ENCODE measurements at places on chromosomes 12 and 14.

DNA sequence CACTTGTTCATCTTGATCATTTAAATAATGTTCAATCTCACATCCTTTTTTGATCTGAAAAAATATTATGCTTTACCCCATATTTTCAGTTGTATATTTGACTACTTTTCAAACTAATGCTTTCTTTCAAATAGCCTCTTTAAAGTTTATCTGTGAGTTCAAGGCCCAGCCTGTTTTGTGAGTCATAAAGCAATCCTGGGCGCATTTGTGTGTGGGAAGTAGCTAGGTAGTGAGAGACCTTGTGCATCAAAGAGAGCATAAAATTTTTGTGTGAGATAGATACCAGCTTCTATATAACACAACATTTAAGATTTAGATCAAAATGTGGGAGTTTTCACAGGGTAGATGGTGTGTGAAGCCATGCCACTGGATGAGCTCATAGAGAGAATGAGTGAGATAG, 405.6 kb downstream of the NAV3 start:
- no peak for DNase-seq

- no peak for DNase-seq
Observed at GRCh38 chr12:130879212-130879686, 7.4 kb downstream of the RAN start.

GRCh38 chr12:90908465-90908864, 46.5 kb downstream of the CCER1 start:
- no peak for DNase-seq

- DNase-seq = peak; percentile 84
Observed at GRCh38 chr12:111174251-111174960, 194.5 kb downstream of the PHETA1 start.

GRCh38 chr14:57479197-57479596, 14.5 kb downstream of the CCDC198 start:
- no peak for DNase-seq

GRCh38 chr14:74864198-74864597, 11.7 kb downstream of the PROX2 start:
- no peak for DNase-seq

DNA sequence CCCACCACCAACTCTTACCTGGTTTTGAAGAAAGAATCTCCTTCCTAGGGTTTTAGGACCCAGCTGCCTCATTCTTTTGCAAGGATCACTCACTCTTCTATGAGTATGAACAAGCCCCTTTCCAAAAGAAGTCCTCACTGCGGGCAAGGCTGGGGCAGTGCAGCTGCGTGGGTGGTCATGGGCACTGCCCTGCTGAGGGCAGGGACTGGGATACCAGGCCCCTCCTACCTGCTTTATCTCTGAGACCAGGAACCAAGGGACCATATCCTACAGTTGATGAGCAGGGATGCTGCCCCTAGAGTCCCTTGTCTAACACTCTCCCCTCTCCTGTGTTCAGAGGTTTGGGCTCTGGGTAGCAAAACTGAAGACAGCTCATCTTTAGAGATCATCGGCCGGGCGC, 20.5 kb downstream of the HPD start:
- DNase-seq = no peak

DNA sequence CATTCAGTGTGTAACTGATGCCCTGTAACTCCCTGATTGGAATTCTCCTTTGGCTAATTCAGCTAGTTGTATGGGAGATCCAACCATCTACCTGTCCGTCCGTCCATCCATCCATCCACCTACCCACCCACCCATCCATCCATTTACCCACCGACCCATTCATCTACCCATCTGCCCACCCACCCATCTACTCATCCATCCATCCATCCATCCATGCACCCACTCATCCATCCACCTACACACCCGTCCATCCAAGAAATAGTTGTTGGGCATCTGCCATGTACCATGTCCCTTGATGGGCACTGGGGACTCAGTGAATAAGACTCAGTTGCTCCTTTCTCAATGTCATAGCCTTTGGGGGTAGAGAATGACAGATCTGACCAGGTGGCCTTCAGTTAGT, 48.1 kb downstream of the CCDC92 start:
- DNase-seq = no peak

- DNase-seq = peak; percentile 52
Observed at GRCh38 chr14:95265106-95266094, 54.3 kb downstream of the CLMN start.

DNA sequence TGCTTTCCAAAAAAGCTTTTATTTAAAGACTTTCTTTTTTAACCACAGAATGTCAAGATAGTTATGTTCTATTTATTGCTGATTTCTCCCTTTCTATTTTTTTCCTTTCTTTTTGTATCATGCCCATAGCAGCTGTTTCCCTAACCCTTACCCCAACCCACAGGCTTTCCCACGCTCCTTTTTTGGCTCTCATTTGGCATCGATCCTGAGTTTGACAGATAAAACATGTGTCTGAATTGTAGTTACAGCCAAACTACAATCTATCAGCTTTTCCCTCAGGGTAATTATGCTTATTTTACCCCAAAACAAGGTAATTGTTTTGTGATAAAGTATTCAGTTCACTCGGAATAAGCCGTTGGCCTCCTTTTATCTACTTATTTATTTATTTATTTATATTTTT, 46.7 kb downstream of the PDE3A start:
- no peak for DNase-seq

DNA sequence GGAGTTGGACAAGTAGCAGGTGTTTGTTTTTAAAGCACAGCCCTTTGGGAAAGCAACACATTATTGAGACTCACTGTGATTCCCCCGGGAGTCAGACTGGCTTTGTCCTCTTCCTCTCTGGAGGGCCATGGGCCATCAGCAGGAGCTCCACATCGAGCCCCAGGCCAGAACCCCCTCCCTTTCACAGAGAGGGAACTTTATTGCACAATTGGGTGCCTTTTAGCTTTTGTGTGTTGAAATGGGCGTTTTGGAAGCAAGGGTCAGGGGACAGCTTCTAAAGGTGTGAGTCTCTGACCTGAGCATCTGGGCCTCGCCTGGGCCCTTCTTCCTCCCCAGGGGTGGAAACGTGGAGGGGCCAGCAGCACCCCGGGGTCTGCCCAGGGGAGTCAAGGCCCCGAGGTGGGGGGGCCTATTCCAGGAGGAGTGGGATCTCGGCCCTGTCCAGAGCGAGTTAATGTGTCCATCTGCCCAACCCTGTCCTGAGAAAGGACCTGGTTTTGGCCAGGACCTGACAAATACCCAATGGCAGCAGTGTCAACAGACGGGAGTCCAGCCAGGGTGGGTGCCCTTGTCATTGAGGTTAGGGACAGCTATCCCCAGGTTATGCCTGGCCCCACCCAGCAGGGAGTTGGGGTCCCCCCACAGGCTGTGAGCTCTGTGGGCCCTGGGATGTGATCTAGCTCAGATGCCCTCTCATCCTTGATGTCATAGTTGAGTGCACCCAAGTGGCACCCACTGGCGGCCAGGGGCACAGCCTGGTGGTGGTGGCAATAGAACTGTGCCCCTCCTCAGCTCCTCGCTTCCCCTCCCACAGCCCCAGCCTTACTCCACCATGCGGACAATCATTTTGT, 37.1 kb downstream of the SLC8B1 start:
- no peak for DNase-seq

DNA sequence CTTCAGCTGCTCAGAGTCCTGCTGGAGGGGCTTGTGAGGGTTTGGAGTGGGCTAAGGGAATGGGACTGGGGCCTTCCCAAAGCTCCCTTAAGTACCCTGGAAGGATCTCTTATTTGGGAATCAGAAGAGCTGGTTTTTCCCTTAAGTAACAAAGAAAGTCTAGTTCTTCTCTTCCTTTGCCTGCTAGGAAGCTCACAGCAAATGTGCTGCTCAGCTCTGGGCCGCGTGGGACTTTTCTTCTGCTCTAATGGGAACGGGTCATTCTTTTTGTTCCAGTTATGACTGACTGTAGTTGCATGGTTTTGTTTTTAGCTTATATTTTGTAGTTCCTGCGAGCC, 6.0 kb downstream of the KIF26A start:
- no peak for DNase-seq

DNA sequence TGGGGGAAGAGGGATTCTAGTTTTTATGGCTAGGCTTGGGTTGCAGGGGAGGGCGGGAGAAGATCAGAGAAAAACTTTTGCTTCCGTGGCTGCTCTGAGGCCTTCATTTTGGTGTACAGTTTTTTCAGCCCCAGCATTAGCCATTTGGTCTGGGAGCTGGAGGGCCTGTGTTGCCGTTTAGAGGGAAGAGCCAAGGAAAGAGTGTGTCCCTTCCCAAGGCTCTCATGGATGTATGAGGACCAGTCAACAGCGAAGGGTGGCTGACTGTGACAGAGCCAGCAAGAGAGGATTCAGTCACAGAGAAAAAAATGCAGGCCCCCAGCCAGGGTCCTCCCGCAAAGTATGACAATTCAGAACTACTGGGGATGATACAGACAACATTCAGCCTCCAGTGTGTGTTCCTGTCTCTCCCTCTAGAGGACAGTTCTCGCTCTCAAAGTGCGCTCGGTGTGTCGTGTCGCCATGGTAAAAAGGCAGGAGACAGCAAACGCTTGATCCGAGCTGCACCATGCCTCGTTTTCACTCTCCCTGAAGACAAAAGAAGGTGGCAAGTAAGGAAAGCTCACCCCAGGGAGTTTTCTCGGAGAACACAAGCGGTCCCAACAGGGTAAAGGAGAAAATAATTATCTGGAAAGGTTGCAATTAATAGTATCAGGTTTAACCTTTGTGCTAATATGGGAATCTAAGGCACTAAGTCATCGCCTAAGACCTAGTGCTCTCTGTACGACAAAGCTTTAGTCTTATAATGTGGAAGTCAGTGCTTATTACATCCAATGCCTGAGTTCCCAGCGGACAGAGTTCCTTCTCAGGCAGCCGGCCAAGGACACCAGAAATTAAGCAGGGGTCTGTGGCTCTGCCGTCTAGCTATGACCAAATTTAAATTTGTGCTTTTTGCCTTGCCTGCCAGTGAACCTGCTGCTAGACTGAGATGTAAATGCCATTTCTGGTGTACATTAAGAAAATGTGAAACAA, 157.3 kb upstream of the PLXNC1 start:
- DNase-seq = no peak

DNA sequence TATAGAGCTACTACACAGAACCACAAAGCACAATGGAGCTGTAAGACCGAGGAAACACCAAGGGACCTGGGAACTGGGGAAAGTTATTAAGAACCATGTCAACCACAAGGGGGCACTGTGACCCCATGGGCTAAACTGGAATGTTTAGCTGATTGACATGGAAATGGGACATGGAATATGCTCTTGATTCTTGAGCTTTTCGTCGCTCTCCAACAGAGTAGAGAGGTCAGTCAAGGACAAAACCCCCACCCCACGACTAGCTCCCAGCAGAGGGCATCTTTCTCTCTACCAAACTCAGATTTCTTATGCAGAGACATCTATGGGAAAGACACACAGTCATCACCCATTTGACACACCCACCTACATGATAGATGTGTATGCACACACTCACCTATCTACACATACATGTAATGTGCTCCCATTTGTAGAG, 10.1 kb downstream of the NDRG2 start:
- peak; percentile 62 for DNase-seq

- DNase-seq = no peak
Observed at GRCh38 chr14:96261772-96262655, 6.0 kb downstream of the BDKRB1 start.

DNA sequence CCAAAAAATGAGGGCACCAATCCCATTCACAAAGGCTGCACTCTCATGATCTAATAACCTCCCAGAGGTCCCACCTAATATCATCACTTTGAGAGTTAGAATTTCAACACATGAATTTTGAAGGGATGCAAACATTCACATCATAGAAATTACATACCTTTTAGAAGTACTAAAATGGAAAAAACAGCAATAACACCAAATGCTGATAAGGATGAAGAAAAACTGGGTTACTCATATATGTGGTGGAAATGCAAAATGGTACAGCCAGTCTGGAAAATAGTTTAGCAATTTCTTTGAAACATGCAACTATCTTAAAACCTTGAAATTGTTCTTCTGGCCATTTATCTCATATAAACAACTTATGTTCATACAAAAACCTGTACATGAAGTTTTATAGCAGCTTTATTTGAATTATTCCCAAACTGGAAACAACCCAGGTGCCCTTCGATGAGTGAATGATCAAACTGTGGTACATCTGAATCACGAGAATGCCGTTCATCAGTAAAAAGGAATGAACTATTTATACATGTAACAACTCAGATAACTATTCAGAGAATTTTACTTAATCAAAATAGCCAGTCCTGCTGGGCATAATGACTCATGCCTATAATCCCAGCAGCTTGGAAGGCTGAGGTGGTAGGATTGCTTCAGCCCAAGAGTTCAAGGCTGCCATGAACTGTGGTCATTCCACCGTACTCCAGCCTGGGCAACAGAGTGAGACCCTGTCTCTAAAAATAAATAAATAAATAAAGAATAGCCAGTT, 109.4 kb upstream of the SSTR1 start:
- DNase-seq = no peak

DNA sequence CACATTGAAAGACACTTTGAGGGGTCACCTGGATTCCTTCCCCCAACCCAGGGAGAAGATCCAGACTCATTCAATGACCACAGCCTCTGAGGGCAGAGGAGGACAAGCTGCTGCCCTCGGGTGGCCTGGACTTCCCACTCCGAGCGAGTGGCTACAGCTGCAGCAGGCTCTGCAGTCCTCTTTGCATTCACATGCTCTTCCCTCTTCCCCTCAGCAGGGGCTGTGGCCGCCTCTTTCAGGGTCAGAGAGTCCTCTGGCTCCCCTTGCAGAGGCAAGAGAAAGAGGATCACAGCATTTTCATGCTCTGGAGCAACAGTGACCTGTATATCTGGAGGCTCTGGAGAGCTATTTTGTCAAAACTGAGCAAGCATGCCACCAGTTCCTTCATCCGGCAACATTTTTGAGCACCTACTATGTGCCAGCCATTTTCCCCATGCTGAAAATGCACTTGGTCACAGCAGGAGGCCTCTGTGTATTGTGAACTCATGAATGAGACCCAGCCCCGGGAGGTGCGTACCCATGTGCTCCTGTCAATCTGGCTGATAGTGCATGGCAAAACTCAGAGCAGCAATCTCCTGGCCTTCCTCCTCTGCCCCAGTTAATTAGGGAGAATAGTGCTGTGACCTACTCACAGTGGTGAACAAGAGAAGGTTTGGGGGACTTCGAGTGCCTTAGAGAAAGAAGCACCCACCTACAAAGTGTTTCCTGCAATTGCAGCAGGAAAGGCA, 42.9 kb upstream of the KCNA5 start:
- DNase-seq = no peak

GRCh38 chr14:56333359-56334292, 215.4 kb downstream of the PELI2 start:
- peak; percentile 12 for DNase-seq

DNA sequence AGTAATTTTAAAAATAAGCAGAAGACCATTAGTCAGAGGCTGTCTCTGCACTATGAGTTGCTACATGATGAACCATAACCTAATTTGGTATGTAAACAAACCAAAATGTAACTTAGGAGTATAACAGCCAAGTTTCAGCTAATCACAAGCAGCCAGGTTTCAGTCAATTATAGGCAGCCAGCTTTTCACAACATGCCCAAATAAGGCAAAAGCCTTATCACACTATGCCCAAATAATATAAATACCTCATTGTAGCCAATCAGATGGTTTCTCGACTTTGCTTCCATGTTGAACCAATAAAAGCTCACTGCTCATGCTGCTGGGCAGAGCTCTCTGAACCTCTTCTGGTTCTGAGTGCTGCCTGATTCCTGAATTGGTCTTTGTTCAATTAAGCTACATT, 38.6 kb downstream of the GARIN6 start:
- DNase-seq = no peak

GRCh38 chr14:54709444-54709843, 142.5 kb downstream of the SAMD4A start:
- DNase-seq = no peak

GRCh38 chr14:53790731-53791500, 165.7 kb downstream of the BMP4 start:
- no peak for DNase-seq

GRCh38 chr14:100888789-100889315, 14.7 kb downstream of the RTL1 start:
- DNase-seq = no peak

- DNase-seq = no peak
Observed at GRCh38 chr12:54066408-54066807, 12.8 kb downstream of the HOXC4 start.
